Stimulated activated CD4-positive, alpha-beta T cell treated with anti-CD3 and anti-CD28 coated beads, Interleukin-1b, Interleukin-23, amount 100 ng/mL, for 1 hour (primary cell): ENCODE measurements at places on chromosomes 16 and 17.

GRCh38 chr16:71762186-71762585, 37.7 kb upstream of the PHLPP2 start:
- no peak for DNase-seq

DNA sequence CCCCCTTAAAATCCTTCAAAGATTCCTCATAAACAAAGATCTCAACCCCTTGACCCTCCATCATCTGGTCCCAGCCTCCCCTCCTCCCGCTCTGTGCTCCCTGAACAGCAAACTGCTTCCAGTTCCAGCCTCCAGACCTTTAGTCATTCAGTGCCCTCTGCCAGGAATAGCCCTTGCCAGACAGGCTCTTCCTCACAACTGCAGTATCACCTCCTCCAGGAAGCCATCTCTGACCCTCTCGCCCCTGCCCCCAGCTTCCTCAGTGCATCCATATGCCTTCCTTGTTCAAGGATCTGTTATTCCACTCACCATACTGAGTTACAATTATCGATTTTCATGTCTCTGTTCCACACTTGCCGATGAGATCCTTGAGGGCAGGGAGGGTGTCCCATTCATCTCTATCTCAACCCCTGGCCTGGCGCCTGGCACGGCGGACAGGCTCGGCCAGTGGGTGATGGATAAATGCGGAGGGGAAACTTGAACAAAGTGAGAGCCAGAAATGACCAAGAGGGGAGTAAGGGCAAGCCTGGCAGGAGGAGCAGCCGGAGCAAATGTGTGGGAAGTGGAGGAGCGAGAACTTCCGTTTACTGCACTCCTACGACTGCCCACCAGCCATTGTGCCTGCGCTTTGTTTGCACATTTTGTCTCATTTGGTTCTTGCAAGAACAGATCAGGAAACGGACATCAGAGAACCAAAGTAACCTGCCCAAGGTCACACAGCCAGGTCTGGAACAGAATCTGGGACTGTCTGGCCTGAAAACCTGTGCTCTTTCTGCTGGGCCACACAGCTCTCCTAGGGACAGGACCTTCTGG, 2.0 kb upstream of the NXPH3 start:
- no peak for DNase-seq

DNA sequence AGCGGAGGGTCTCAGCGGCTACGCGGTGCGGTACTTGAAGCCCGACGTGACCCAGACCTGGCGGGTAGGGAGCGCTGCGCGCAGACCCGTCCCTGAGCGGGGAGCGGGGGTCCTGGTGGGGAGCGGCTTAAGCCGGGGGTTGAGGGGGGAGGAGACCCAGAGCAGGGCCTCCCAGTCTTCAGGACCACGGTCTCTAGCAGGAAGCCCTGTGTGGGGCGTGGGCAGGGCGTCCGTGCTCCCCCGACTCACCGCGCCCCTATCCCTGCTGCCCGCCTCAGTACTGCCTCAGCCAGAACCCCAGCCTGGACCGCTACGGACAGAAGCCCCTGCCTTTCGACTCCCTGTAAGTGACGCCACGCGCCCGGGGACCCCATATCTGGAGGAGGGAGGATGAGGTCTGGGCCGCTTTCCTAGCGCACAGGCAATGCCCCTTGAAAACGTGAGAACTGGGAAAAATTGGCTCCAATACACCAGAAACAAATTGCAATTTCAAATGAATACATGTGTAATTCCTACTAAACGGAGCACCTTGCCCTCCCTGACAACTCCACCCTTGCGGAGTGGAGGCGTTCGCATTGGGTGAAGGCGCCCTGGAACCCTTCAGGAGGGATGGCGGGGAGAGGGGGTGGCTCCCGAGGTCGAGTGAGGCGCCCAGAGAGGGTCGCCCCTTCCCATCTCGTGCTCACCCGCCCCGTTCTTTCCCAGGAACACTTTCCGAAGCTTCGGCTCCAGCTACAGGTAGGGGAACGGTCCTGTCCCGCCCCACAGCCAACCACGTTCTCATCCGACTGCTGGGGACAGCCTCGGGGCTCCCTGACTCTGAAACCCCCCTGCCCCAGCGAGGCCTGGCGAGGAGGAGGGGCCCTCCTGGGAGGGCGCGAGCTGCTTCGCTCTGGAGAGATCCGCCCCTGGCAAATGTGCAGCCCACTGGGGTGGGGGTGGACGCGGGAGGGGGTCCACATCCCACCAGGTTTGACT, 14.6 kb upstream of the CNGB1 start:
- DNase-seq, result no peak

GRCh38 chr17:83073389-83074063, 5.9 kb upstream of the METRNL start:
- no peak for DNase-seq

- DNase-seq, result peak; percentile 69
Measured at GRCh38 chr17:76868176-76868668, at the start of gene MGAT5B. MGAT5B (plus strand) TSS chr17:76868404; CDS start chr17:76869030, 626 bp downstream.
